ENCODE measurements at places on chromosomes 5 and 9.

DNA sequence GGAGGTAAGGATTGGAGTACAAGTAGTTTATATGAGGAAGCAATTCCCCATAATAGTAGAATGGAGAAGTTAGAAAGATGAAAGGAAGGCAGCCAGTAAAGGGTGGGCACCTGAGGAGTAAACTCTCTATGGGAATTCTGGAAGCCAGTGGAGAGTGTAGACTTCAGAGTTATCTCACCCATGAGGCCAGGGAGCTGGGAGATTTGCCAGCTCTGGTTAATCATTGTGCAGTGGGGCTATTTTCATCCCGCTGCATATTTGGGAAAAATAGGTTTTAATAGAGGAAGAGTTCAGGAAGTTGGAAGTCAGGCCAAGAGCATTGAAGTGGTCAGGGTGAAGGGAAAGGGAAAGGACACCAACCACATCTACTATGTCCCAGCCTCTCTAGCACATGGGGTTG is 242.3 kb upstream of the BRINP1 start:
- no peak for DNase-seq

DNA sequence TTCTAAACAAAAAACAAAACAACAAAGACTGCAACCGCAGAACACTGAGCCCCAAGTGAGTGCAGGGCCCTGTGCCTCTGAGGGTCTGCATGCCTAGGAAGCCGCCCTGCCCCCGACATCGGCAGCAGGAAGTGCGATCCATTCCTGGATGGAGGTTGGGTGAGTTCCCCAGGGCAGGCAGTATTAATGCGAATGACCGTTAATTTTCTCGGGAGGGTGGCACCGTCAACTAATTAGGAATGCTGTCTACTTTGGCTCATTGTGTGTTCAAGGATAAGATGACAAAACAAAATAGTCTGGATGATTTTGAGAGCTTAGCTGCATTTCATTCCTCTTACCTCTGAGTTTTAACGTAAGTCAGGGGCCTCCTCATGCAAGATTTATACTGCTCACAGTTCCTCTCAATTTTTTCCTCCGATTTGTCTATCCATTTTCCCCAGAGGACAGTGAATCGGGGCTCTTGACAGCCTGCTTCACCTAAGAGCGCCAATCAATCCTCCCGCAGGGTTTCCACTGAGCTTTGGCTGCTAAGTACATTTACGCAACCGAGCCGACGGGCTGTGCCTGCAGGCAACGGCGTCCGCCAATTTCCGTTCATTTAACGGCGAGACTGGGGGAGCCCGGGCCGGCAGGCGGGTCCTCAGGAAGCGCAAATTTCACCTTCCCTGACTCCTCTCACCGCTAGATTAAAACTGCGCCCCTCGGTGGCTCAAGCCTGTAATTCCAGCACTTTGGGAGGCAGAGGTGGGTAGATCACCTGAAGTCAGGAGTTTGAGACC is 2.9 kb upstream of the NXNL2 start:
- no peak for DNase-seq

DNA sequence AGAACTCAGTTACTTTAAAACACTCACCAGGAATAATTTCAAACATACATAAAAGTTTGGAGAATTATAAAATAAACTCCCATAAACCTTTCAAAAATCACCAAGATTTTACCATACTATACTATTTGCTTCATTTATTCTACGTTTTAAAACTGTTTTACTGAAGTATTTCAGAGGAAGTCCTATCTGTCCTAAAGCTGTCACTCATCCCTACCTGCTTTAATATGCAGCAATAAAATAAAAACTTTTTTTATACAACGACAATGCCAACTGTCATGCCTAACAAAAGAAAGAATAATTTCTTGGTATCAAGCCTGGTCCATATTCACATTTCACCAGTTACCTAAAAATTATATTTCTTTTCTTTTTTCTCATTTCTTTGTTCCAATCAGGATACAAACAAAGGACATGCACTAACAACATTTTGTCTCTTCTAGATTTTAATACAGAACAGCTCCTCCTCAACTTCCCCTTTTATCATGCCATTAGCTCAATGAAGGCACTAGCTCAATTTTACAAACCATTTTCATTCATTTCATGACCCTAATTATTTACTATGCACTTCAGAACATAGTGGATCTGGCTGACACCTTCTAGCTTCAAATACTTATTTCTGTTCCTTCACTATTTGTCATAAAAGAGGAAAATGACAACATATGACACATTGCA is 135.2 kb downstream of the GNAQ start:
- no peak for DNase-seq

DNA sequence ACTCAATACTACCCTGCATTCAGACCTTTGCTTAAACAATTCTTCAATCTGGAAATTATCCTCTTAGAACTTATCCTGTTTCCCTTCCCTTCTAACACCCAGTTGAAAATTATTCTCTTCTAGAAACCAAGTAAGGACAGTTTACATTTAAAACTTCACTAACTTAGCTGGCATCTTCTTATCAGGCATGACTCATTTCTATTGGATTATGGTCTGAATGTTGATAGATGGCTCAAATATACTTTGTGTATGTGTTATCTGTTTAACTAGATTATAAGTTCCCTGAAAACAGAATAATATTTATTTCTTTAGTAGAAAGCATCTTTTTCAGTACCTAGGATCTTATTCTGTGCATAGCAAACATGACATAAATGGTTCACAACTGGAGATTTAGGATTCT is 161.9 kb downstream of the PPP2R2B start:
- no peak for DNase-seq

DNA sequence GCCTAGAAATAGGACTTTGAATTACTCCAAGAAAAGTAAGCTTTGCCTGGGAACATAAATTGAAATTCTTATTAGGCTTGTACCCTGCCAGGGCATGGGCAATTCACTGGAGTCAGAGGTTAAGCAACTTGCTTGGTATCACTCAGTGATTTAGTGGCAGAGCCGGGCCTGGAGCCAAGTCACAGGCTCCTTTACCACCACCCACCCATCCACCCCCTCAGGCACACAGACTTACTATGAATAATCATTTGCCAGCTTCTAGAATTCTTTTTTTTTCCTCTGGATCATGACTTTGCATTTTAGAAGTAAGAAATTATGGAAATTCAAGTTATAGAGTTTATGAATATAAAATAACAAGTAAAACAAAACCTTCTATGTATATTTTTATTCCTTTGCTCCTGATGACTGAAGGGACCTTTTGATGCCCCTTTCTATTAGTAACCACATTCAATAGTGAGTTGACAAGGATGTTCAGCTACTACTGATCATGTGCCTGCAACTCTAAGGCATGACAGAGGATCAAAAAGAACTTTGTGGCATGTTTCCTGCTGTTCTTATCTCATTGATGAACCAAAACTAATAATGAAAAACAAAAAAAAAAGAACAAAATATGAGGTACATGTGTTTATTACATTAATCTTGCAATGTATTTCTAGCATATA is 614.7 kb downstream of the TLR4 start:
- DNase-seq = no peak

GRCh38 chr5:111685969-111686368 is 71.0 kb downstream of the NREP start:
- no peak for DNase-seq

GRCh38 chr9:114899995-114900394 is 30.4 kb downstream of the TNFSF8 start:
- DNase-seq = no peak

DNA sequence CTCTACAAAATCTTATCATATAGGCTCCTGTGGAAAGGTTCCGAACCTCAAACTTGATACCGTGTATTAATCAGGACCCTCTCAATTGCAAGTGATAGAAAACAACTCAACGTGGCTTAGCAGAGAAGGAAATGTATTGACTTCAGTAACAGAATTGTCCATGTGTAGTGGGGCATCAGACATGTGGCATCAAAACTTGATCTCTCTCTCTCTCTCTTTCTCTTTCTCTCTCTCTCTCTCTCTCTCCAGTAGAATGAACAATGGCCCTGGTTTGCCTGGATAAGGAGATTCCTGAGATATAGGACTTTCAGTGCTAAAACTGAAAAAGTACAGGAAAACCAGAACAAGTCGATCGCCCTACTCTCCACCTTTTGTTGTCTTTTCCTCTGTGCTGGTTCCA is 168.2 kb downstream of the DRD1 start:
- DNase-seq = no peak

GRCh38 chr5:155943516-155944407 is 383.2 kb upstream of the SGCD start:
- DNase-seq = peak; percentile 6

DNA sequence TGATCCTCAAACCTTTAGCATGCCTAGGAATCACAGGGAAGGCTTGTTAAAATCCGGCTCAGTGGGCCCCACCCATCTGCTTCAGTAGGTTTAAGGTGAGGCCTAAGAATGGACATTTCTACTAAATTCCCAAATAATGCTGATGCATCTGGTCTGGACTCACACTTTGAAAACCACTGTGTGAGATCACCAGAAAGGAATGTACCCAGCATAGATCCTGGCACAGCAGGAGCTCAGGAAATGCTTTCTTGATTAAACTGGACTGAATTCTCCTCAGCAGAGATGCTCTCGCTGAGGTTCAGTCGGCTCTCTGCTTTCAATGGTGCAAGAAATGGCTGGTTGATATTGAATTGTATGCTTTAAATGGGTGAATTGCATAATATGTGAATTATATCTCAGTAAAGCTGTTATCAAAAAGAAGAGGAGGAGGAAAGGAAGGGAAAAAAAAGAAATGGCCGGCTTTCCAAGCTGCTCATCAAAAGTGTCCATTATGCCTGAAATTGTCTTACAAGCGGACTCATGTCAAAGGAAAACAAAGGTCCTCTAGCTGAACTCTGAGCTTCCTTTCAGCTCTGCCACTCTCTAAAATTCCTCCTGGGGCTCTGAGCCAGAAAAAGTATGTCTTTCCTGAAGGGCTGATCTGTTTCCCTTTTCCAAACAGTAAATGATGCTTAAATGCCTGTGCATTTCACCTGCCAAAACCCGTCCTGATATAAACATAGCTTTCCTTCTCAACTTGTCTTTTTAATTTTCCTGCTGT is 77.6 kb upstream of the SAP30L start:
- DNase-seq = no peak
